Activated T-cell treated with anti-CD3 and anti-CD28 coated beads, Interleukin-2, amount 50 U/mL, for 72 hours (primary cell): ENCODE measurements at places on chromosomes 11 and 22. TPM values are rescaled to one million over a fixed set of nuclear protein-coding genes. Genes with fewer than 3 reads are reported as not detected.

SLC5A12 gene
- total RNA-seq, result not detected

SLC5A4 gene
- total RNA-seq, result not detected

CDKN1C gene
- 1.5 TPM for total RNA-seq

OR9G1 gene
- not detected for total RNA-seq

GRCh38 chr22:41273128-41273527 lies 12.9 kb downstream of the RANGAP1 start:
- H3K4me3 ChIP-seq, result no peak overlapping the region
- peaks cover 6% of the 10 kb centered on the region for H3K4me1 ChIP-seq
- H3K36me3 ChIP-seq, result peaks cover 22% of the 10 kb centered on the region
- H3K27me3 ChIP-seq, result no peaks in the 10 kb centered on the region
- DNase-seq, result no peak

DNA sequence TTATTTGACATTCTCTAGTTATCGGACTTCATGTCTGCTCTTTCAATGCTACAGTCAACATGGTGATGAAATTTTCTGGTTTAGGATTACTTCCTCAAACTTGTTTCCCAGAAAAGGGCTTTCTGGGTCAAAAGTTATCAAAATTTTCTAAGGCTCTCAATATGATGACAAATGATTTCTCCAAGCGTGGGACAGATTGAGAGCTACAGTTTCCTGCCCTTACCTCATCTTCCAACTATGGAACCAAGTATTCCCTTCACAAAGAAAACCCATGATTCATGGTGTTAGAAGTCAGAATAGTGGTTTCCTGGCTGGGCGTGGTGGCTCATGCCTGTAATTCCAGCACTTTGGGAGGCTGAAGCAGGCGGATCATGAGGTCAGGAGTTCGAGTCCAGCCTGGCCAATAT lies 17.8 kb downstream of the MYO18B start:
- H3K27me3 ChIP-seq, result no peaks in the 10 kb centered on the region
- no peaks in the 10 kb centered on the region for H3K4me1 ChIP-seq
- H3K4me3 ChIP-seq, result no peak overlapping the region

DNA sequence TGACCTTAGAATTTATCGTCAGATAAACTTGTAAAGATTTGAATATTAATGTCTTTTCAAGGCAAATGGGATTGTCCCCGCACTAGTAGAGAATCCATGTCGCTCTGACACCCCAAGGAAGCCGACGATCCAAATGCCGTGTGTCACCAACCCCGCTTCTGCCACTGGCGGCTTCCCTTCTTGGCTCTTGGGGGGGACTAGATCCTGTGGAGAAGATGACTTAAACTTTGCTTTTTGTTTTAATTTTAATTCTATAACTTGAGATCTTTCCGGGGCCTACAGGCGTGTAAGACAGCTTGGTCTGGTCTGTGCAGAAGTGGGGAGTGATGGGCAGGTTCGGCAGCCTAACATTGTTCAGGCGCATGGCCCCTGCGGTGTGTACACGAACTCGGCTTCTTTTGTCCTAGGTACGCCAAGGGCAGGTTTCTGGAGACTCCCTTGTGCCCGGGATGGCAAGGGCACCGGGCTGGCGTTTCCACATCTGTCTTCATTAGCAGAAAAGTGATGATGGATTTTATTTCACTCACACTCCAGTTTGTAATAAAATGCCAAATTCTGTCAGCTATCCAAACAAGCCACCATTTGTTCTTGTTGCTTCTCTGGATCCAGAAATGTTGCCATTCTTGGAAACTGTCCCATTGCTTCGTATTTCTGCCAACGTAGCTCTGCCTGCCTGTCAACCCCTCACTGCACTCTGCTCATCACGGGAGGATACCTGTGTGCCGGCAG lies 6.7 kb downstream of the YDJC start:
- H3K4me3 ChIP-seq, result no peak overlapping the region
- peaks cover 48% of the 10 kb centered on the region for H3K4me1 ChIP-seq
- no peak for DNase-seq
- H3K36me3 ChIP-seq, result no peaks in the 10 kb centered on the region
